ENCODE measurements at places on chromosomes 6 and 20.

DNA sequence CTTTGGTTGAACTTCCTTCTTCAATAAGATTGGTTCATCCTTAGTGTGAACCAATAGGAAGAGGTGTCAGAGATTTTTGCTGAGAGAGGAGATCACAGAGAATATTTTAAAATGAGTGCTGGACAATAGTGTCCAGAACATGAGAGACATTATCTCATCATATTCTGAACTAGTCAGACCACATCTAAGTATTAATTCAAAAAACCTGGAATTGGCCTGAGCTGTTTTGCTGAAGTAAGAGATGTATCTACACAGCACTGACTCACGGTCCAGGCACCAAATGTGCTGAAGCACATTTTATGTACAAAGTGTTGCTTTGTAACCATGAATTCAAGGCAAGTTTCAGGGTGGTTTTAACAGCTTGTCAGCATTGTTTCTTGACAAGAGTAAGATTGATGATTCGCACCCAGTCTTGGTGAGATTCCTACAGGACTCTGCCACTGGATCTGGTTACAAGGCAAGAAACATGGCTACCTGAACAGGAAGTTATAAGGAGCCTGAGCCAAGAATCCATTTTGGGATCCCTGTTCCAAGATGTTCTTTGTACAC, 178.2 kb upstream of the HEY2 start:
- no peak for DNase-seq

DNA sequence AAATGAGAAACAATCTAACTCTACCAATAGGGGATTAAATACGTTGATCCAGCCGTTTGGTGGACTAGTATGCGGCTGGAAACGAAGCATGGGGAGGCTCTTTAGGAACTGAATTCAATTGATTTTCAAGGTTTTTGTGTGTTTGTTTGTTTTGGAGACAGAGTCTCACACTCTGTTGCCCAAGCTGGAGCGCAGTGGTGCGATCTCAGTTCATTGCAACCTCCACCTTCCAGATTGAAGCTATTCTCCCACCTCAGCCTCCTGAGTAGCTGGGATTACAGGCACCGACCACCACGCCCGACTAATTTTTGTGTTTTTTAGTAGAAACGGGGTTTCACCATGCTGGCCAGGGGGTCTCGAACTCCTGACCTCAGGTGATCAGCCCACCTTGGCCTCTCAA, 7.1 kb downstream of the CNPY3 start:
- DNase-seq, result no peak

- DNase-seq, result no peak
Observed at GRCh38 chr6:78268591-78269452, 598.5 kb upstream of the IRAK1BP1 start.

- no peak for DNase-seq
Observed at GRCh38 chr20:1491281-1491840, at the start of gene SIRPB2. TSS of gene SIRPB2 (minus strand) at chr20:1491420. CDS start at chr20:1491359, 61 bp downstream.

- no peak for DNase-seq
Observed at GRCh38 chr20:36925234-36925633, 26.3 kb downstream of the SAMHD1 start.

- DNase-seq, result no peak
Observed at GRCh38 chr6:110039981-110040383, 61.9 kb downstream of the GPR6 start.

- DNase-seq, result no peak
Observed at GRCh38 chr6:40022867-40023266, 88.6 kb upstream of the MOCS1 start.

DNA sequence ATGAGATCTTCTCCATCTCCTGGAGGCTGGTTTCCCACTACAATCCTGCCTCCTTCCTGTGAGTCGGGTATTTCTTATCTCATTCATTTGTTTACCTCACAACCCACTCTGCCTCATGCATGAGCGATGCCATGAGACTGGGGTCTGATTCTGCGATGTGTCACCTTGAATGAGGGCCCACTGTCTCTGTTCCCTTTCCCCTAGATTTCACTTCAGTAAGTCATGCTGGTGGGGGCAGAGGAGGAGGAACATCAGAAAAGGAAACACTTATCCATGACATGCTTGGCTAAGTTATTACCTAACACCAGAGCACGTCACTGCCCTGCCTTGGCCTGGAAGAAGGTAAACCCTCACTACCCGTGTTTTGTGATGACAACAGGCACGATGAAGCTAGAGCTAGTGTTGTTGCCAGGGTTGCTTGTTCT, 337.4 kb upstream of the PRDM1 start:
- no peak for DNase-seq
